Activated naive CD8-positive, alpha-beta T cell treated with anti-CD3 and anti-CD28 coated beads for 36 hours (primary cell): ENCODE measurements at places on chromosomes 12 and 14.

DNA sequence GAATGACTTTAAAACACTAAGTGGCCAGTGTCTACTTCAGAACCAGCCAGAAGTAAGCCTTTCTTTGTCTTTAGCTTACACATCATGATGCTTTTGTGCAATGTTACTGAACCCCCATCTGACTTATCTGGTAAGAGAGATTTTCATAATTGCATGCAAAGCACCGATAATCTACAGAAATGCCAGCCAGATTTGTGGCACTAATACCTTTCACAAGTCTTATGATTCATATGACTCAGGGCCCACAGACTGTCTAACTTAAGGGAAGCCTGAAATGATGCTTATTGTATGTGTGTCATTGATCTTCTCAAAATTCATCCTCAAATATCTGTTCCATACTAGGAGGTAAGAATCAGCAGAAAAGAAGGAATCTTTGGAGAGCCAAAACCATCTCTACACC lies 18.0 kb downstream of the IGF1 start:
- H3K4me3 ChIP-seq: no peak overlapping the region
- no peaks in the 10 kb centered on the region for H3K36me3 ChIP-seq
- DNase-seq: no peak

DNA sequence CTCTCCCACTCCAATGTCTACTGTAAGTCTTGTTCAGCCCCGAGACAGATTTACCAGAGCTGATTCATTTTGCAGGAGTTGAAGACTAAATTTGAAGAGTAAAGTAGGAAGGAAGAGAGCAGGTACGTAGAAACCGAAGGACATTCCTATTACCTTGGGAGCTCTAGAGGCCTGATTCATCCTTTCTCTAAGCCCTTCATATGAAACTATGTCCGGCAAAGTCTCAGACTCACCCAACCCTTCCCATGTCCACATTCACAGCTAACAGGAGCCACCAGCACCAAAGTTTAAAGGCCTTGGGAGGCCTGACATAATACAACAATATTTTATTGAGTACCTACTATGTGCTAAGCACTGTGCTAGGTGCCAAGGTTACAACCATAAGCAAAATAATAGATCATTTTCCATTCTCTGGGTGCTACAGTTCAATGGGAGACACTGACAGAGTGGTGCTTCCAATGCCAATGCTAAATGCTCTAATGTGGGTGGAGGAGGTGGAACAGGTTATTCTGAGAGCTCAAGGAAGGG lies 86.6 kb downstream of the PHLDA1 start:
- H3K27me3 ChIP-seq: no peaks in the 10 kb centered on the region
- peaks cover 2% of the 10 kb centered on the region for H3K36me3 ChIP-seq
- H3K27ac ChIP-seq: peak overlapping the region; percentile 98
- H3K4me3 ChIP-seq: peak overlapping the region; percentile 16

- no peak overlapping the region for H3K4me3 ChIP-seq
- no peak for DNase-seq
- no peaks in the 10 kb centered on the region for H3K27me3 ChIP-seq
- no peaks in the 10 kb centered on the region for H3K4me1 ChIP-seq
Observed at GRCh38 chr12:127416796-127417195, 850.2 kb upstream of the TMEM132C start.

DNA sequence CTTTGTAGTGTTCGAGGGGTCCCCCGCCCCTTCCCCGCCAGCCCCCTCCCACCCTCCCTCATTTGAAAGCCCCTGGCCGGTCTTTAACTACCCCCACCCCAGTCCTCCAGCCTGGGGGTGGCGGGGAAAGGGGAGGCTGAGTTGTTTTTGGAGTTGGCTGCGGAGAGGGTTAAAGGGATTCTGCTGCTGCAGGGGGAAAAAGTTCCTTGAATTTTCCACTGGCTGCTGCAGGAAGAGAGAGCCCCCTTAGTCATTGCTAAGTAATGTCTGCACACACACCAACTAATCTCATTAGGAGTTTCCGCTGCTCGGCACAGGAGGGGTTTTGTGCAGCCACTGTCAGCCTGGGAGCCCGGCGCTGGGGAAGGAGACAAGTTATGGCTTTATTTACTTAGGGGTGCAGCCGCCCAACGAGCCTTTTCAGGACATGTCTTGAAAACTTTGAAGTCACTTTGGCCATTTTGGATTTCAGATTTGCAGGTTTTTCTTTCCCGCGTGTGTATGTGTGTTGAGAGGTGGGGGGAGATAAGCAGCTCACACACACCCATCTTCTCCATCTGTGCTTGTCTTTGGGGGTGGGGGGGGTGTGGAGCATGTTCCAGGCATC lies 1.8 kb downstream of the ELK3 start:
- no peaks in the 10 kb centered on the region for H3K36me3 ChIP-seq
- peak overlapping the region; percentile 95 for H3K27ac ChIP-seq
- peak; percentile 65 for DNase-seq
- no peaks in the 10 kb centered on the region for H3K27me3 ChIP-seq
- H3K4me3 ChIP-seq: peak overlapping the region; percentile 90

DNA sequence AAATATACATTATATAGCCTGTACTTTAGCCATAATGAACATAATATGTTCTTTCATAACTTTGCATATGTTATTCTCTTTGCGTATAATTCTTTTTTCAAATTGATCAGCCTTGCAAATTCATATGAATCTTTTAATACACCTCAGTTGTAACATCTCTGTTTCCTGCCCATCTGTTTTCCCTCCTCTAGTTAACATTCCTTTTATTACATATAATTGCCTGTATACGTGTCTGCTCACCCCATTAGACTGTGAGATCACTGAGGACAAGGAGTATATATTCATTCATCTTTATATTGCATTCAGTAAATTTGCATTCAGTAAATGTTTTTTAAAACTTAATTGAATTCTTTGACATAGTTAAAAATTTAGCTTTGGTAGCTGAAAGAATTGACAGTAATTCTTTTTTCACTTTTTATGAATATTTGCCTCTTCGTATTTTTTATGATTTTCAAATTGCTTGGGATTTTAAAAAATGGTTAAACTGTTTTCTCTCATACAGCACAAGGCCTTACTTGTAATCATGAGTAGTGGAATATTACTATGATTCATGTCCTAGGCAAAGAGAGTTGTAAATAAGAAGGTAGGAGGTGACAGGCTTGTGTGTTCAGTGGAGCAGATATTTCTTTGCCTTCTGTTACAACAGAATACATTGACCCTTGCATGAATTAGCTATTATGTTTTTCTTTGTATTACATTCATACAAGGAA lies 32.8 kb upstream of the KLHL42 start:
- no peak for DNase-seq
- H3K27ac ChIP-seq: no peak overlapping the region
- no peaks in the 10 kb centered on the region for H3K27me3 ChIP-seq
- no peak overlapping the region for H3K4me3 ChIP-seq

DNA sequence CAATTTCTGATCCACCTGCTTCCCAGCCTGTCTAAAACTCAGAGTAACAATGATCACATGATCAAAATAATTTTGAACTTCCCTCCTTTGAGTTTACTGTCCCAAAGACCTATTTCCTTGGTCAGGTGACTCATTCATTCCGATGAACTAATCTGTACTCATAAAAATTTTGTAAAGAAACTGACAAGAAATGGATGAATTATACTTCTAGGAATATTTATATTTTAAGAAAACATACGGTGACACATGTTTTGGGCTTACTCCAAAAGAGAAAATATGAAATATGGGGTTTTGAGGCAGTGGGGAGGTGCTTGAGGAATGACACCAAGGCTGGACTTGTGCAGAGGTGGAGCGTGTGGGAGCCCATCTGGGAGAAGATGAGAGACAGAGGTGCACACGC lies 42.0 kb downstream of the GUCY2C start:
- DNase-seq: no peak
- H3K27ac ChIP-seq: no peak overlapping the region

GRCh38 chr14:66603945-66604344 lies 96.0 kb downstream of the GPHN start:
- DNase-seq: no peak
- H3K27me3 ChIP-seq: no peaks in the 10 kb centered on the region
- peaks cover 7% of the 10 kb centered on the region for H3K4me1 ChIP-seq
- no peak overlapping the region for H3K4me3 ChIP-seq
- no peak overlapping the region for H3K27ac ChIP-seq

DNA sequence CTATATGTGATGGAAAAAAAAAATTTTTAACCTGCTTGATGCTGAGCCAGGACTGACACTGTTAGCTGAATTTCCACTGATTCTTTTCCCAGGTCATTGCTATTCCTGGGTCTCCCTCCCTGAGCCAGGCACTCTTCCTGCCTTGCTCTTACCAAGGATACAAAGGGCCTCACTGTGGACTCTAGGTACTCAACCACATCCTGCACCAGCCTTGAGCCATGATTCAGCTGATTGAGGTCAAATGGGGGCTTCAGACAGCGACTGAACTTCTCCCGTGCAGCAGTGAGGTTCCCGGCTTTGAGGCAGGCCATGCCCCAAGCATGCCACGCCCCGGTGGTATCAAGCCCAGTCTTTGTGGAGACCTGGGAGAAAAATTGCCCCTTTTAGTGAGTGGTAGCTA lies 54.3 kb downstream of the ZFYVE26 start:
- H3K27ac ChIP-seq: no peak overlapping the region
- H3K4me1 ChIP-seq: no peaks in the 10 kb centered on the region
- no peak overlapping the region for H3K4me3 ChIP-seq
- H3K27me3 ChIP-seq: no peaks in the 10 kb centered on the region
- peaks cover 7% of the 10 kb centered on the region for H3K36me3 ChIP-seq
- DNase-seq: no peak

DNA sequence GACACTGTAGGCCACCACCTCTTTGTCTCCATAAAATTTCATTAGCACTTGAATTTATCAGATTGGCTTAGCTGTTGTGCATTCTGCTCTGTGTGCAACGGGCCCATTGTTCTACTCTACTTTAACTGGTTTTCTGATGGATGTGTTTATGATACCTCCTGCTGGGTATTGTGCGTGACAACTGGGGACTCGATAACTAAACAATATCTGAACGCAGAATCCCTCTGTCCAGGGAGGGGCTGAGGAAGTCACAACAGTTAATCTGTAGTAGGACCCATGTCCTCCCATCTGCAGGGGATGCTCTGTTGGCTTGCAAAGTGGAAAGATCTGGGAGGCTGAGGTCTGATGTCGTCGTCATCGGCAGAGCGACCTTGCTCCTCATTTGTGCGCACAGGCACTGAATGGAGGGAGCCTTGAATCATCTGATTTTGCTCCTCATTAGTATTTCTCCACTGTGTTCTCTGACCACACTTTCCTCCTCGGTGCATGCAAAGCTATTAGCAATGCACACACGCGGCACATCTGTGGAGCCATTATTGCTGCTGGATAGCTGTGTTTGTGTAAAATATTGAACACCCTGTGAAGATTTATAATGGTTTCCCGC lies 422.5 kb downstream of the NRXN3 start:
- no peak for DNase-seq
- H3K4me1 ChIP-seq: no peaks in the 10 kb centered on the region
- H3K27me3 ChIP-seq: peaks cover 1% of the 10 kb centered on the region
- no peaks in the 10 kb centered on the region for H3K36me3 ChIP-seq

- DNase-seq: no peak
- no peak overlapping the region for H3K4me3 ChIP-seq
- H3K27me3 ChIP-seq: no peaks in the 10 kb centered on the region
- no peak overlapping the region for H3K27ac ChIP-seq
- H3K36me3 ChIP-seq: peaks cover 28% of the 10 kb centered on the region
- H3K4me1 ChIP-seq: peaks cover 11% of the 10 kb centered on the region
Observed at GRCh38 chr12:93707836-93708235, 30.7 kb downstream of the CRADD start.

DNA sequence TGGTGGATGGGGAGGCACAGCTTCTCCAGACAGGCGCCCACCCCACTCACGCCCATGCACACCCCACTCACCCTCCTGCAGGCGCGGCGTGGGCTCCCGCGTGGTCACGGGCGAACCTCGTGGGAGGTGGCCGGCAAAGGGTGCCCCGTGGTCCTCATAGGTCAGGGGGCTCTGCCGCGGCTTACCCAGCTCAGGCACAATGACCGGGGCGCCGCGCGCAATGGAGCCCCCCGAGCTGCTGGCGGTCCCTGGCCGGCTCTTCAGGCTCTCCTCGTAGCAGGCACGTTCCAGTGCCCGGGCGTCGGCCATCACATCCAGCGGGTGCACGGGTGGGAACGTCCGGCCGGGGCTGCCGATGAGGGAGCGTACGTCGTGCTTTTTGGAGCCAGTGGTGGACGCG lies 49.6 kb downstream of the RFLNA start:
- no peak overlapping the region for H3K27ac ChIP-seq
- H3K36me3 ChIP-seq: peaks cover 18% of the 10 kb centered on the region
- no peaks in the 10 kb centered on the region for H3K4me1 ChIP-seq
- no peaks in the 10 kb centered on the region for H3K27me3 ChIP-seq

DNA sequence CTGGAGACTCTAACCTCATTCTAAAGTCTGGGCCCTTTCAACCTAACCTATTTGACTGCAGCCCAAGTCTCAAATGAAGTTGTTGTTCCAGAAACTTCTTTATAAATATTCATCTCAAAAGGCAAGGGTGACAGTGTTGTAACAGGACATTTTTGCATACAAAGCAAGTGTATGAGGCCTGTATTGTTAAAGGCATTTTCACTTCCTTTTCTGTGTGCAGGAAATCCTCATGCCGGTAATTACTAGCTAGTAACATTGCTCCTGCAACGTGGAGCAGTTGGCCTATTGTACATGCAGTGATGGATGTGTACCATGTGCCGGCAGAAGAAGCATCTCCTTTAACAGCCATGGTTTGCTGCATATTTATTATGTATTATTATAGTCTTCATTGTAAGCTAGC lies 156.5 kb upstream of the RMST start:
- H3K27ac ChIP-seq: no peak overlapping the region
- H3K4me3 ChIP-seq: no peak overlapping the region
- no peaks in the 10 kb centered on the region for H3K4me1 ChIP-seq
- no peaks in the 10 kb centered on the region for H3K36me3 ChIP-seq
- H3K27me3 ChIP-seq: peaks cover 11% of the 10 kb centered on the region

DNA sequence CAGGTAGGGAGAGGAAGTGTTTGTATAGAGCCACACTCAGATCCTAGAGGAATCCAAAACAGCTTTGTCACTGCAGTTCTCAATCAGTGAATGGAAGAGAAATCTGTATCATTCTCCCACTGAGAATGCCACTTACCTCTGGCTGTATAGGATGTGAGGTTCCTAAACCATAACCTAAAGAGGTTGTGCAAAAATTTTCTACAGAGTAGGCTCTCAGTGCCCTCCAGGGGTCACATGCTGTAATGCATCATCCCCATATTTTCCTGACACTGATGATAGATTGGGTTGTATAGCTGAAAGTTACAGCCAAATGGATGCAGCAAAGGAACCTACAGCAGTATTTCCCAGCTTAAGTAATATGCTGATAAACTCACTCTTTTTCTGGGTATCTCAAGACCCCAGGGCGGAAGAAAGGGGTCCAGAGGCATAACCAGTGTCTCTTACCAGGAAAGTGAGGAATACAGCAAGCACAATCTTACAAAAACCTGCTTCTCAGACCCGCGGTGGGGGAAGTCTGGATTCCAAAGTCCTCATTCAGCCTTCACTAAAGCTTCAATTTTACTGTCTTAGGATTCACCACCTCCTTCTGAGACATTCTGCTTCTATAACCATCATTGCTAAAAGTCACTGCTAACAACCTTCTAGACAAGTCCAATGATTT lies 3.8 kb downstream of the BCDIN3D start:
- H3K4me3 ChIP-seq: no peak overlapping the region
- H3K4me1 ChIP-seq: peaks cover 21% of the 10 kb centered on the region
- no peaks in the 10 kb centered on the region for H3K36me3 ChIP-seq

- DNase-seq: peak; percentile 50
- H3K27ac ChIP-seq: peak overlapping the region; percentile 79
- peaks cover 11% of the 10 kb centered on the region for H3K4me1 ChIP-seq
- H3K4me3 ChIP-seq: no peak overlapping the region
Observed at GRCh38 chr12:88299567-88300101, 157.5 kb downstream of the TMTC3 start.
